ENCODE measurements at places on chromosomes 4 and X.

- no peaks in the 10 kb centered on the region for H3K36me3 ChIP-seq
- H3K4me1 ChIP-seq, result no peaks in the 10 kb centered on the region
- H3K4me3 ChIP-seq, result no peak overlapping the region
- H3K27ac ChIP-seq, result no peak overlapping the region
- H3K27me3 ChIP-seq, result peaks cover 3% of the 10 kb centered on the region
Observed at GRCh38 chr4:54556587-54556986, 101.2 kb upstream of the KIT start.

GRCh38 chr4:21973850-21974249 lies 25.3 kb upstream of the KCNIP4 start:
- no peak for DNase-seq
- H3K27me3 ChIP-seq, result no peaks in the 10 kb centered on the region
- no peaks in the 10 kb centered on the region for H3K4me1 ChIP-seq
- H3K36me3 ChIP-seq, result no peaks in the 10 kb centered on the region

DNA sequence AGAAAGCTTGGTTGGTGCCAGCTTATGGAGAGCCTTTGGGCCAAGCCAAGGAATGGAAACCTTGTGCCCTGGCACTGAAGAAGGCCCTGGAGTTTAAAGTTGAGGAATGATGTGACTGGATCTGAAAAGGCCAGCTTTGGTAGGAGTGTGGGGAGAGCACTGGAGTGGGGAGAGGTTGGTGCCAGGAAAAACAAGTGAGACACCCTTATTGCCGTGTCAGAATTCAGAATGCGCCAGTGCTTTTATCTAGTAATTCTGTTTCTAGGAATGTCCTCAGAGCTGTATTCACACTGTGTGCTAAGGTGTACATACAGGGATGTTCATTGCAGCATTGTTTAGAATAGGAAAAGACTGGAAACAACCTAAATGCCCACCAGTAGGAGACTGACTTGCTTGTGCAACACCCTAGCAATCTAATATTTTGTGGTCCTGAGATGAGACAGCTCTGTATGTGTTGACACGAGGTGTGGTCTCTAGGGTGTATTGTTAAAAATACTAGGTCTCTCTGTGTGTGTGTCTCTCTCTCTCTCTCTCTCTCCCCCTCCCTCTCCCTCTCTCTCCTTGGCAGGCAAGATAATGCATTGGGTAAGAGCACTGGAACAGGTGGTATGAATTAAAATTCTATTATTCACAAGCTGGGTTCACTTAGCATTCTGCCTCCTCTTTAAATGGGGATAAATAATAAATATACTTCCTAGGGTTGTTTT lies 107.8 kb downstream of the GATB start:
- H3K4me3 ChIP-seq, result no peak overlapping the region
- DNase-seq, result no peak
- H3K36me3 ChIP-seq, result no peaks in the 10 kb centered on the region
- no peaks in the 10 kb centered on the region for H3K27me3 ChIP-seq
- H3K4me1 ChIP-seq, result no peaks in the 10 kb centered on the region

DNA sequence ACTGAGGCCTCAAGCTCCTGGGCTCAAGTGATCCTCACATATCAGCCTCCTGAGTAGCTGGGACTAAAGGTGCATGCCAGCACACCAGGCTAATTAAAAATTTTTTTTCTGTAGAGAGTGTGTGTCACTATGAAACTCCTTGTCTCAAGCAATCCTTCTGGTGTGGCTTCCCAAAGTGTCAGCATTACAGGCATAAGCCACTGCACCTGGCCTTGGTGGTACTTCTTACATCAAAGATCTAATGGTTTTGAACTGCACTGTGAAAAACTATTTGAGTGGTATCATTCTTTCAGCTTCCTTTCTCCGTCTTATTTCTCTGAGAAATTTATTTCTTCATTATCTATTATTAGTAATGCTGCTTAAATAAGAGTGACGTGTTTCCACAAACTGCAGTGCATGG lies 98.5 kb downstream of the UNC5C start:
- H3K4me3 ChIP-seq, result no peak overlapping the region
- no peaks in the 10 kb centered on the region for H3K36me3 ChIP-seq
- no peaks in the 10 kb centered on the region for H3K4me1 ChIP-seq
- no peak overlapping the region for H3K27ac ChIP-seq
- DNase-seq, result no peak

GRCh38 chr4:144817081-144817480 lies 171.1 kb downstream of the HHIP start:
- H3K4me3 ChIP-seq, result no peak overlapping the region
- H3K4me1 ChIP-seq, result no peaks in the 10 kb centered on the region
- no peak overlapping the region for H3K27ac ChIP-seq
- DNase-seq, result no peak
- no peaks in the 10 kb centered on the region for H3K36me3 ChIP-seq
- H3K27me3 ChIP-seq, result no peaks in the 10 kb centered on the region
